Heart left ventricle (tissue), 16 donors: ENCODE measurements at places on chromosomes 1 and 21.
A peak's percentile ranks its signal among the peaks of the same experiment; 100 is the strongest.

GRCh38 chr21:35737899-35738346 lies 322.4 kb downstream of the SETD4 start:
- H3K36me3 ChIP-seq: no peaks in the 10 kb centered on the region
- no peak for DNase-seq
- H3K4me3 ChIP-seq: no peak overlapping the region
- peaks cover 7% of the 10 kb centered on the region for H3K4me1 ChIP-seq
- H3K27me3 ChIP-seq: no peaks in the 10 kb centered on the region

- peaks cover 70% of the 10 kb centered on the region for H3K27me3 ChIP-seq
- DNase-seq: no peak
- no peaks in the 10 kb centered on the region for H3K36me3 ChIP-seq
- no peak within 1 kb of the TSS for H3K27ac ChIP-seq
Observed at GRCh38 chr1:76867342-76868130, at the start of gene ST6GALNAC5. TSS of gene ST6GALNAC5 (plus strand) at chr1:76867480.

GRCh38 chr1:211344152-211344618 lies 17.6 kb downstream of the TRAF5 start:
- no peaks in the 10 kb centered on the region for H3K27me3 ChIP-seq
- DNase-seq: no peak
- H3K4me1 ChIP-seq: no peaks in the 10 kb centered on the region
- H3K36me3 ChIP-seq: no peaks in the 10 kb centered on the region
- no peak overlapping the region for H3K4me3 ChIP-seq
- no peak overlapping the region for H3K27ac ChIP-seq

GRCh38 chr1:2486041-2486440 lies 10.0 kb downstream of the PLCH2 start:
- no peaks in the 10 kb centered on the region for H3K36me3 ChIP-seq
- no peaks in the 10 kb centered on the region for H3K27me3 ChIP-seq
- H3K4me1 ChIP-seq: no peaks in the 10 kb centered on the region
- no peak overlapping the region for H3K27ac ChIP-seq
- no peak overlapping the region for H3K4me3 ChIP-seq
- DNase-seq: no peak

DNA sequence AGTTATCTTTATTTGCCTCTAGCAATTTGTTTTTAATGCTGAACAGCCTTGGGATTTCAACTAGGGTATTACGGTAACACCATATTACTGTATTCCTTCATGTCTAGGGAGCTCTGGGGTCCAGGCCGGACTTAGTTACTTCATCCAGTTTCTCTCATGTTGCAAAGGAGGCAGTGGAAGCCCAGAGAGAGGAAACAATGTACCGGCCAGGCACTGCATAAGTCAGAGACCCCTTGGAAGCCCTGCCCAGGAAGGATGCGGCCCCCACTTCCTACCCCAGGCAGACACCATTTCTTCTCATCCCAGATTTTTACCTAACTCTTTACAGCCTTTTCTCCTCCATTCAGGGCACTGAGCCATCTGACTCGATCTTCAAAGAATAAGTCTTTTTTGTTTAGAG lies 32.5 kb downstream of the TRABD2B start:
- no peak overlapping the region for H3K4me3 ChIP-seq
- no peak for DNase-seq
- peaks cover 2% of the 10 kb centered on the region for H3K4me1 ChIP-seq
- H3K36me3 ChIP-seq: no peaks in the 10 kb centered on the region

DNA sequence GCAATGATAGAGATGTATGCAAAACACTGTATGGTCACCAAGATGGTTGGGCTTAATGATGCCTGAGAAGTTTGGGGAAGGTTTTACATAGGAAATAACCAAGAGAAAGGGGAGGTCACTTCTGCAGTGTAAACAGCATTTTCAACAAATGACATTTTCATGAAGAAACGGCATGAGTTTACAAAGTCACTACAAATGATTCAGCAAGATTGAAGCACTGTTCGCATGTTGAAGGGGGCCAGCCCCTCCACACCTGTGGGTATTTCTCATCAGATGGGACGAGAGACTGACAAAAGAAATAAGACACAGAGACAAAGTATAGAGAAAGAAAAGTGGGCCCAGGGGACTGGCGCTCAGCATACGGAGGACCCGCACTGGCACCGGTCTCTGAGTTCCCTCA lies 234.1 kb upstream of the POGK start:
- DNase-seq: no peak
- H3K4me3 ChIP-seq: no peak overlapping the region
- H3K27ac ChIP-seq: no peak overlapping the region
- no peaks in the 10 kb centered on the region for H3K4me1 ChIP-seq
- no peaks in the 10 kb centered on the region for H3K27me3 ChIP-seq

DNA sequence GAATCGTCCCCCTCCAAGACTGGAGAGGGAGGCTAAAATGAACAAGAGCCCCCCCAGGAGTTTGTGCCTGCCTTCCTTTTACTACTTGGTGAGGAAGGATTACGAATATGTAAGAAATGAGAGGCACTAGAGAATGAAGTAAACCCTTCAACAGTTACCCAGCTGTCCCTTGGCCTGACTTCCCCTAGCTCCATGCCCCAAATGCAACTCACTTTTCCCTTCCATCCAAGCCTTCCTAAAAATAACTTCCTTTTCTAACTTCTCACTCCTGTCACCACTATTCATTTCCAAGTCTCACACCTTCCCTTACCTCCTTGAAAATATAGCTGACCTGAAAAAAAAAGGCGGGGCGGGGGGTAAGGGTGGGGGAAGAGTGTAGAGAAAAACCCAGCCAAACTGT lies 96.6 kb upstream of the HNRNPU start:
- peaks cover 21% of the 10 kb centered on the region for H3K4me1 ChIP-seq
- H3K36me3 ChIP-seq: no peaks in the 10 kb centered on the region
- DNase-seq: no peak
- H3K4me3 ChIP-seq: no peak overlapping the region
- no peaks in the 10 kb centered on the region for H3K27me3 ChIP-seq
- no peak overlapping the region for H3K27ac ChIP-seq

- no peaks in the 10 kb centered on the region for H3K27me3 ChIP-seq
- no peak for DNase-seq
- H3K4me1 ChIP-seq: peaks cover 15% of the 10 kb centered on the region
- no peak overlapping the region for H3K27ac ChIP-seq
- H3K4me3 ChIP-seq: no peak overlapping the region
Observed at GRCh38 chr1:203521812-203522211, 27.9 kb downstream of the OPTC start.

DNA sequence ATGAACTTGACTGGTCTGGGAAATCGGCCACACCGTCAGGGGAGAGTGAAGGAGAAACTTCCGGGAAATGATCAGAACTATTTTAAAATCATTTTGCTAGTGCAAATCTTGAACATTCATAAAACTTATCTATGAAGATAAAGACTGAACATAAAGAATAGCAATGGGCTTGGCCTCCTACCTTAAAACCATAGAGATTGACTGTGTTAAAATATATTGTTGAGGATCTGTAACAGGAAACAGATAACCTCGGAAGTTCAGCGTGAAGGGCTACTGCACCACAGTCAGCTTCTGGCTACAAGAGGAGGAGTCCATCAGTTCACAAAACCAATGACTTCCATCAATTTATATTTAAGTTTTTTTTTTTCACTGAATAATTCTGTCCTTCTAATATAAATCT lies 127.3 kb downstream of the RGS7 start:
- no peak overlapping the region for H3K27ac ChIP-seq
- H3K4me1 ChIP-seq: no peaks in the 10 kb centered on the region
- no peaks in the 10 kb centered on the region for H3K27me3 ChIP-seq
- DNase-seq: no peak

GRCh38 chr1:169207797-169208520 lies 101.5 kb downstream of the ATP1B1 start:
- H3K36me3 ChIP-seq: no peaks in the 10 kb centered on the region
- H3K4me1 ChIP-seq: no peaks in the 10 kb centered on the region
- DNase-seq: no peak
- H3K27me3 ChIP-seq: no peaks in the 10 kb centered on the region
- no peak overlapping the region for H3K27ac ChIP-seq

DNA sequence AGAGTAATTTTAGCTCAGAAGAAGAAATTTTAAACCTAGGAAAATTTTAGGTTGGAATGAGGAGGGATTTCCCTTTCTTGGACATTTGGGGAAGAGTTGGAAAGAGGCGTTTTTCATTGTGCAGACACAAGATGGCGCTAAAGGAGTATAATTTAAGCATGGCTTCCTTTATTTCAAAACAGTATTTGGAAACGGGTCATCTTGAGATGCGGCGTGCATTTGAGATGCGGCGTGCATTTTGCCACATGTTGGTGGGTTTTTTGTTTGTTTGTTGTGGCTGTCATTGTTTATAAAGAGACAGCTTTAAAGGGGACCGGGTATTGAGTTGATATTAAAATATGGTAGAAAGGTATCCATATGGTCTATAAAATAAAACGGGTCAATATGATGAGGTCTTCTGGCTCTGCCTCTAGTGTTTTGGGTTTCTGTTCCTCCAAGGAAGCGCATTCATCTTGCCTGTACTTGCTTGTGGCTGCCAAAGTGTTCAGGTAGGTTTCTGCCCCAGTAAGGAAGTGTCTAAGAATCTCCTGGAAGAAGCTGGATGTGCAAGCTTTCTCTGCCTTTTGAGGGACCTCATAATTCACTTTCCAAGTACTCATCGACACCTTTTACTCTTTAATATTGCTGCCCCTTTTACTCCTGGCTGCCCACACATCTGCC lies 210.3 kb downstream of the SLC35F3 start:
- no peaks in the 10 kb centered on the region for H3K36me3 ChIP-seq
- no peak for DNase-seq
- no peak overlapping the region for H3K27ac ChIP-seq
- peaks cover 10% of the 10 kb centered on the region for H3K27me3 ChIP-seq

GRCh38 chr1:153842006-153842471 lies 66.8 kb downstream of the SLC27A3 start:
- no peaks in the 10 kb centered on the region for H3K4me1 ChIP-seq
- H3K27ac ChIP-seq: no peak overlapping the region

DNA sequence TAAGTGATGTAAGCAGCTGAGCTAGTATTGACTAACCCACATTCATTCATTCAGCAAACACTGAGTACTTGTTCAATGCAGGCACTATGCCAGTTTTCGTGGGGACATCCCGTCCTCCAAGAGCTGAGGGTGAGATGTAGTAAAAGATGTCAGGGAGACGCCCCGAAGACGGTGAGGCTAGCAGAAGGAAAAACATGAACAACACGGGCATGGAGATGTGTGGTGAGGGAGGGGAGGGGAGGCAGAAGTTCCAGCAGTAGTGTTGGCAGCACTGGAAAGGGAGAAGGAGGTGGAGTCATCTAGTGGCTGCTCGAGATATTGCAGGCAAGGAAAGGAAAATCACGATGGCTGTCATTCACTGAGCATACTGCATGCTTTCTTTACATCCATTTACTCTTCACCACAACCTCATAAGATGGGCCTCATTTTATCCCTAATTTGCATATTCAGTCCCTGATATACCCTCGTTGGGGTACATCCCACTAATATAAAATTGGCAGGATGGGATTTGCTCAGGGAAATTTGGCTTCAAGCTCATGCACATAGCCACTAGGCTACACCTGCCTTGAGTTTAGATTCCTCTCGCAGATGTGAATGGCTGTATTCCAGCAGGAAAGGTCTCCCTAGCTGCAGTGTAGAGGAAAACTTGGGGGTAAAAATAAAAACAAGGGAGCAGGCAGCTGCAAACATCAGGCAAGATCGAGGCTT lies 14.5 kb downstream of the PDZK1IP1 start:
- H3K4me3 ChIP-seq: no peak overlapping the region
- H3K36me3 ChIP-seq: no peaks in the 10 kb centered on the region

GRCh38 chr1:93344886-93345632 lies 648 bp upstream of the DR1 start:
- no peak for DNase-seq
- peaks cover 4% of the 10 kb centered on the region for H3K36me3 ChIP-seq
- H3K27ac ChIP-seq: peak overlapping the region; percentile 95
- H3K4me3 ChIP-seq: peak overlapping the region; percentile 92
- peaks cover 20% of the 10 kb centered on the region for H3K4me1 ChIP-seq

DNA sequence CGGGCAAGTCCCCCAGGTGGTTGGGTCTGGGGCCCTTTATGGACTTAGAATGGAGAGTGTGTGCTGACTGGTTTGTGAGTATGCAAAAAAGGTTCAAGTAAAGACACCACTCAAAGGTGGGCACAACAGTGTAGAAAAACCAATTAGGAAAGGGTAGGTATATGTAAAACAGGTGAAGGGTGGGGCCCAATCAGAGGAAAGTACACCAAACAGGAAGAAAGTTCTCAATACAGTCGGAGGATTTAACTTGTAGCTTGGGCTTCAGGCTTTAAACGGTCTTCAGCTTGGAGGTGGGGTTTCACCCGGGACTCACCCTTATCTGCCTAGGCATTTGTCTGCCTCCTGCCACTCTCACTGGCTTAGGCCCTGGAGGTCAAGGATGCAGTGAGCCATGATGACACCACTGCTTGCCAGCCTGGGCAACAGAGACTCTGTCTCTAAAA lies 6.8 kb upstream of the PUM1 start:
- no peaks in the 10 kb centered on the region for H3K36me3 ChIP-seq
- no peaks in the 10 kb centered on the region for H3K27me3 ChIP-seq
- H3K4me3 ChIP-seq: no peak overlapping the region

DNA sequence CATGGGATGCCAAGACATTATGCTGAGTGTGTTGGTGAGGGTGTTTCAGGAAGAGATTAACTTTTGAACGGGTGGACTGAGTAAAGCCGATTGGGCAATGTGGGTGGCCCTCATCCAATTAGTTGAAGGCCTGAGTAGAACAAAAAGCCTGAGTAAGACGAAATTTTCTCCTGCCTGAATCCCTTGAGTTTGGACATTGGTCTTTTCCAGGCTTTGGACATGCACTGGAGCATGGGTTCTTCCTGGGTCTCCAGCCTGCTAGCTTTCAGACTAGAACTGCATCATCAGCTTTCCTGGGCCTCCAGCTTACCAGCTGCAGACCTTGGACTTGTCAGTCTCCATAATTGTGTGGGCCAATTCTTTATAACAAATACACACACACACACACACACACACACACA lies 63.6 kb downstream of the NIBAN1 start:
- no peaks in the 10 kb centered on the region for H3K27me3 ChIP-seq
- H3K36me3 ChIP-seq: no peaks in the 10 kb centered on the region
- peaks cover 46% of the 10 kb centered on the region for H3K4me1 ChIP-seq

GRCh38 chr1:32536117-32536516 lies 3.1 kb upstream of the ZBTB8A start:
- no peaks in the 10 kb centered on the region for H3K36me3 ChIP-seq
- no peak overlapping the region for H3K4me3 ChIP-seq
- peaks cover 26% of the 10 kb centered on the region for H3K4me1 ChIP-seq
- H3K27ac ChIP-seq: no peak overlapping the region

- no peaks in the 10 kb centered on the region for H3K36me3 ChIP-seq
- peaks cover 26% of the 10 kb centered on the region for H3K4me1 ChIP-seq
- H3K4me3 ChIP-seq: no peak overlapping the region
- H3K27ac ChIP-seq: no peak overlapping the region
- DNase-seq: no peak
Observed at GRCh38 chr1:8716238-8716637, 101.2 kb downstream of the RERE start.

- peak overlapping the region; percentile 34 for H3K27ac ChIP-seq
- peaks cover 39% of the 10 kb centered on the region for H3K4me1 ChIP-seq
- H3K27me3 ChIP-seq: no peaks in the 10 kb centered on the region
- peak; percentile 88 for DNase-seq
Observed at GRCh38 chr1:201450721-201451291, 18.2 kb downstream of the PHLDA3 start.

GRCh38 chr1:24186711-24186992 lies 437 bp downstream of the IFNLR1 start:
- H3K27me3 ChIP-seq: peaks cover 15% of the 10 kb centered on the region
- no peak overlapping the region for H3K27ac ChIP-seq
- no peak for DNase-seq
- peak overlapping the region; percentile 55 for H3K4me3 ChIP-seq
- peaks cover 13% of the 10 kb centered on the region for H3K4me1 ChIP-seq

GRCh38 chr1:71510725-71511124 lies 429.9 kb upstream of the ZRANB2 start:
- no peaks in the 10 kb centered on the region for H3K4me1 ChIP-seq
- no peak for DNase-seq
- no peak overlapping the region for H3K27ac ChIP-seq
